ENCODE measurements at places on chromosomes 3 and 15.

DNA sequence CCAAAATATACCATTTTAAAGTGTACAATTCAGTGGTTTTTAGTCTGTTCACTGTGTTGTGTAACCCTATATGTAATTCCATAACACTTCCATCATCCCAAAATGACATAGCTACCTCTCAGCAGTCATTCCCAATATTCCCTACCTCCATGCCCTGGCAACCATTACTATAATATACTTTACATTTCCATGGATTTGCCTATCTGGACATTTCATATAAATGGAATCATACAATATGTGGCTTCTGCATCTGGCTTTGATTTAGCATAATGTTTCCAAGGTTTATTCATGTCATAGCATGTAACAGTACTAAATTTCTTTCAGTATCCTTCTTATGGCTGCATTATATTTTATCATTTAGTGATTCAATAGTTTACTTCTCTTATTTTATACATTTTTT is 25.3 kb downstream of the FAM98B start:
- DNase-seq, result no peak

DNA sequence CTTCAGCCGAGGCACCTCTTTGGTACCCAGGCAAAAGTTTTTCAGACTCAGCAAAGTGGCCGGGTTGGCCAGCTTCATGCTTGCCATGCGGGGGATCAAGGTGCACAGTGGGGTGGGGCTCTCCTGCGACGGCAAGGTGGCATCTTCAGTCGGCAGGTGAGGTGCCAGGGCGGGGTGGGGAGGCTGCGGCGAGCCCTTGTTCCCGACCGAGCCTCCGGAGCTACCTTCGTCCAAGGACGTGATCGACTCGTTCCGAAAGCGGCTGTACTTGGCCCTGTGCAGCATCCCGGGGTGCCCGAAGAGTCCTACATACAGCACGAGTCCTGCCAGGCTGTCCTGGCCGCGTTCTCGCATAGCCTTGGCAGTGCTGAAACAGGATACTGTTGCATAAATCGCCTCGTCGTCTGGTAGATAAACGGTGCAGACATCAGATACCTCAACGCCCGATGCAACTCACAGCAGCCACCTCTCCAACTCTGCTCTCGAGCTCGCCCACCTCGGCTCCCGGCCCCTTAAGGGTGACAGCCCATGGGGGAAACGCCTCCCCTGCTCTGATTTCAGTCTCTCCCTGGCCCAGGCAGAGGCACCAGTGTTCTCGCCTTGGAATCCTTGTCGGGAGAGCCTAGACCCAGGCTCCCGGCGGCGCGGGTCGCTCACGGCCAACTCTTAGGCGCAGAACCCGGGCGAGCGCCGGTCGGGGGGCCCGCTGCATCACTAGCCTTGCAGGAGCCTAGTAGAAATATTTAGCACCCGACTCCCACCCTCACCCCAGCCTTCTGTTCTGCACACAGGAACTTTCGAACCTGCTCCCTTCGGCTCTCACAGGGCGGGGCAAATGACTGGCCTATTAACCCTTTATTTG is 826 bp downstream of the SHC4 start:
- peak; percentile 70 for DNase-seq

GRCh38 chr15:52382647-52383046 is 87.0 kb upstream of the MYO5C start:
- DNase-seq, result no peak

GRCh38 chr3:198071602-198072287 is 111.7 kb downstream of the LMLN start:
- no peak for DNase-seq

DNA sequence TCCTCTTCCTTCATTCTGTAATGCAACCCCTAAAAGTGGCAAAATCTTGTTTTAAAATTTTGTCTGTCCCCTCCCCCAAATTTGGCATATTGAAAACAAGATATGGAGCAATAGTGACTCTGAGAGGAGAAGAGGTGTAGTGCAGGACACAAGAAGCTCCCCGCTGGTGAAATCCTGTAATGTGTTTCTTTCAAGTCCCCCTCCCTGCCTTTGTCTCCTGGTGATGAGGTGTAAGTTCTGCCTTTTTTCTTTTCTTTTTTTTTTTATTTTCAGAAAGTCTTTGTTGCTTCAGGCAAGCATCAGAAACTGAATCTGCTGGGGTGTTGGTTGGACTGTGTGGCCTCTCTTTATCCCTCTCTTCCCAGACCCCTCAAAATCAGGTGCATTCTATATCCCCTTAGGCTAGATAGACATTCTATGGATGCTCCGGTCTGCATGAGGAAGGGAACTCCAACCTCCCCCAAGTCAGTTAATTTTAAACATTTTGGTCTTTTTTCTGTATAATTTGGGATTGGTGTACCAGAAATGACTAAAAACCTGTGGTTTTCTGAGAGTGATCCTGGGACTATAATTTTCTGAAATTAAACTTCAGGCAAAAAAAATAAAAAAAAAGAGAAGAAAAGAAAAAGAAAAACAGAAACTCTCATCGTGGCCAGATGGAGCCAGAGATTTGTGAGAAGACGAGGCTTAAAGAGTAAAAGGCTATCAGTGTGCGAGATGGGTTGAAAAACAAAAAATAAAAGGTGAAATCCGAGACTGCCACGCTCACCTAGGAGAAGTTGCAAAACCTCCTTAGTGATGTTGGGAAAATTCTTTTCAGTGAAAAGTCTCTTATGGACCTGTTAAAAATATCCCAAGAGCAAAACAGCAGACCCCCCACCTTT is 21.4 kb downstream of the ACKR2 start:
- DNase-seq, result peak; percentile 69

GRCh38 chr15:94234300-94234699 is 2.9 kb downstream of the MCTP2 start:
- DNase-seq, result no peak

DNA sequence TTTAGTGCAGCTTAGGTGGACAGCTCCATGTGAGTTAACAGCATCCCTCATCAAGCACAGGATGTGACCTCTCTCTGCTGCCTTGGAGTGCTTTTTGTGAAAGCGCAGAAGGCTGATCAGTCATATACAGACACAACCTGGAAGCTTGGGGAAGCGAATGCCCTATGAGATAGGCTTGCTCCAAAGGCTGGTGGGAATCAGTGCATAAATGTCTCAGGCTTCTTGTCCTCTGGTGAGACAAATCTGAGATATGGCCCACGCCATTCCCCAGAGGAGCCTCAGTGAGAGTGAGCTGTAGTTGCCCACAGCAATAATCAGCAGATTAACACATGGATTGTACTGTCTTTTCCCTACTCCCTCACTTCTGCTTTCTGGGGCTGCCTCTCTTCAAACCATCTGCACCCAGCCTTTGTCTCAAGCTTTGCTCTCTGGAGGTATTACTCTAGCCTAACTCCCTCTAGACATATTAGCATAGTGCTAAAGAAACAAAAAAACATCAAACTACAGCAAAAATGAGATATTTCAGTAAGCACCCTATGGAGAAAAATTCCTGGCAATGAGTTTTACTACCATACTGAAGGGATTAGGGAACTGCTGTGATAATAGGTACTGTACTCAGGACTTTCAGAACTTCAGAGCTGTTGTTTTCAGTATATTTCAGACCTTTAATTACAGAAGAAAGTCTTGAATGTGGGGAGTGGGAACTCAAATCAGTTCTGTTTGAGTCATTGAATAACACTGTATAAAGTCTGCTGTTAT is 113.7 kb downstream of the OXSM start:
- no peak for DNase-seq

DNA sequence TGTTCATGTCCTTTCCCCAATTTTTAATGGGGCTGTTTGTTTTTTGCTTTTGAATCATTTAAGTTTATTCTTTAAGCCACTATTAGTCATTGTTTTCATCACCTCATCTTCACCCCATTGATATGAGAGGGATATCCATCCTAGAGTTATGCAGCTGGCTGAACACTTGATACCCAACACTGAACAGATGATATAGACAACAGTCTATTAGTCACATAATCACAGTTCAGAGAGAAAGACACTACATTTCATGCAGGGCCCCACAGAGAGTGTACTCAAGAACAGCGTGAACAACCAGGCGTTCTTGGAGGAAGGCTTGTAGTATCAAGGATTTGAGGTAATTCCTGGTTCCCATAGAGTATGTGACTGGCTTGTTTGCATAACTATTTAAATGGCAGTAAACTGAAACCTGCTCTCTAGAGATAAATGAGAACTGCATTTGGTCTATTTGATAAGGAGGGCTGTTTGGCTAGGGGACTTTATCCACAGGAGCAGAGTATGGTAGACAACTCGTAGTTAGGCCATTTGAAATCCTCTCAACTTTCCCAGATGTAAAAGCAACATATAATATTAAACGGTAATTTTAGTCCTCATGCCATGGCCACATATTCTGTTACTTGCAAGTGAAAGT is 618.7 kb downstream of the SI start:
- no peak for DNase-seq

Measured in NCI-H524 (cell line).